ENCODE measurements at places on chromosomes 13 and 19. TPM values are rescaled to one million over a fixed set of nuclear protein-coding genes. Genes with fewer than 3 reads are reported as not detected.
A peak's percentile ranks its signal among the peaks of the same experiment; 100 is the strongest.

GRCh38 chr19:2309734-2310362 is 1.9 kb upstream of the LINGO3 start:
- no peak for DNase-seq

DNA sequence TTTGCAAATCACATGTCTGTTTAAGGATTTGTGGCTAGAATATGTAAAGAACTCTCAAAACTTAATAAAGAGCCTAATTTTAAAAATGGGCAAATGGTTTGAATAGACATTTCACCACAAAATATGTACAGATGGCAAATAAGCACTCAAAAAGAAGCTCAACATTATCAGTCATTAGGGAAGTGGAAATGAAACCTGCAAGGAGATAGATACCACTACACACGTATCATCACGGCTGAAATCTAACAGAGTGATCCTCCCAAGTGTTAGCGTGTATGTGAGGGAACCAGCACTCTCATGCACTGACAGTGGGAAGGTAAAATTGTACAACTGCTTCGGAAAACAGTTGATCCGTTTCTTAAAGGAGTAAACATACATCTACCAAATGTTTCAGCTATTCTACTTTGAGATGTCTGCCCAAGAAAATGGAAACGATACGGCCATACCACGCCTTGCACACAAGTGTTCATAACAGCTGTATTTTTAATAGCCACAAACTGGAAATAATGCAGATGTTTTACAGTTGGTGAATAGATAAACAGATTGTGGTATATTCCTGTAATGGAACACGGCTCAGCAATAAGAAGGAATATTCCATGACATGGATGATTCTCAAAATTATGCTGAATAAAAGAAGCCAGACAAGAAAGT is 14.5 kb downstream of the ARHGEF7 start:
- no peak for DNase-seq

DNA sequence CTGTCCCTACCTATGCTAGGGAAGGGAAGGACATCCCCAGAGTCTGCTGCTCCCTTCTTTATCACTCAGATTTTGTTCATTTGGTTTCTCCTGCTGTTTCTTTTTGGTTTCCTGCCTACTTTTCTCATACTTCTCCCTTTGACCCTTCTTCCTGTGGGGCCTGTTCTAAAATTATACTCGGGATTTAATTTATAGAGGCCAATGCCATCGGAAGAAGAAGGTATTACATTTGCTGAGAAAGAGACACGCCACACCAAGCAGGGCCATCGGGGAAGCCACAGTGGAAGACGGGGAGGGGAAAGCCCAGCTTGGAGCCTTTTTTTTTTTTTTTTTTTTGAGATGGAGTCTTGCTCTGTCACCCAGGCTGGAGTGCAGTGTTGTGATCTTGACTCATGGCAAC is 46.8 kb upstream of the FARP1 start:
- DNase-seq: no peak

- DNase-seq: no peak
These were observed at the start of gene LPAR2 for GRCh38 chr19:19627621-19628500. Gene LPAR2 (minus strand): TSS chr19:19628220. CDS start chr19:19627275, 945 bp downstream.

DNA sequence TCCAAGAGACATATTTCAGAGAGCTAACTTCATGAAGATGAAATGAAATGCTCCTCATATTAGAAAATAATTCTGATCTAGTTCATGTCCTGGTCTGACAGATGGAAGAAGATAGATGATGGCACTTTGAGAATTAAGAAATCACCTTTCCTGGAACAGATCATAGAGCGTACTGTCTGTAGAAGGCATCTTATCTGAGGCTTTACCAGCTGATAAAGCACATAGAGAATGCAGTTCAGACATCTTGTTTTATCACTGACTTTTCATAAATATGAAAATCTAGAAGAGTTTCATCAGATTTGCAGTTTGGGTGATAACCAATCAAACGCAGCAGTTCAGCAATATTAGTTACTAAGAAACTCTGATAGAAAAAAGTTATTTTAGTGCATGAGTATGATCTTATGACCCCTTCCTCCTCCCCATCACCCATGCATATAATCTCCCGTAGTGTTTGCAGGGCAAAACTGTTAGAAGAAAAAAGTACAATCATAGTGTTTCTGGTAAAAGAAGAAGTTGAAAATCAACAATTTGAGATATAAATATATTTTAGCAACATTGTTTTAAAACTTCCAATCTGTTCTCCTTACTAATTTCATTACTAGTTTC is 585.2 kb downstream of the PCDH9 start:
- no peak for DNase-seq

GRCh38 chr19:18932216-18932841 is 8.7 kb downstream of the HOMER3 start:
- no peak for DNase-seq

GRCh38 chr19:1468821-1469254 is 10.2 kb downstream of the C19orf25 start:
- no peak for DNase-seq

GRCh38 chr13:56561327-56561726 is 579.4 kb upstream of the PRR20A start:
- peak; percentile 1 for DNase-seq

GRCh38 chr19:14383661-14384555 is 2.7 kb downstream of the ADGRE5 start:
- no peak for DNase-seq

GRCh38 chr13:46320821-46321220 is 66.2 kb downstream of the RUBCNL start:
- DNase-seq: no peak

DNA sequence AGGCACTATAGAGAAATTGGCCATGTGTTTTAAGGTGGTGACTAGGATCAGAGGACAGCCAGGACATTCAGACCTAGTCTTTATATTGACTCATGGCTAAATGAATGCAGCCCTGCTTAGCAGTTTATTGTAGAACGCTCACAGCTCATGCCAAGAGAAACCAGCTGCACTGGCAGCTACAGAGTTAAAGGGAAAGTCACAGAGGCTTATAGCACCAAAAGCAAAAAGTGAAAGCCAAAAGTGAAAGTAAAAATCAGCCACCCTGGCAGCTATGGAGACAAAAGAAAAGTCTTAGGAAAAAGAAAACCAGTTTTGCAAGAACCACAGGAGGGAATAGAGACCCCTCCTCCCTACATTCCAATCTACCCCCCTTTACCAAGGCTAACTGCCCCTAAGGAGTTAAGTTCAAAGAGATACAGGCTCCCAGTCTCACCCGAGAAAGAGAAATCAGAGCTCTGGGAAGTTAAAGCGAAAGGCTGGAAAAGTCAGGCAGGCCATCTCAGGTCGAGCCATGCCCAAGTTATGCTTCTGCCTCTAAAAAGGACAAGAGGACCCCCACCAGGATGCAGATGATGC is 99.0 kb downstream of the ZNF429 start:
- no peak for DNase-seq

GRCh38 chr19:37077501-37077933 is 716 bp upstream of the ZNF420 start:
- DNase-seq: no peak

DNA sequence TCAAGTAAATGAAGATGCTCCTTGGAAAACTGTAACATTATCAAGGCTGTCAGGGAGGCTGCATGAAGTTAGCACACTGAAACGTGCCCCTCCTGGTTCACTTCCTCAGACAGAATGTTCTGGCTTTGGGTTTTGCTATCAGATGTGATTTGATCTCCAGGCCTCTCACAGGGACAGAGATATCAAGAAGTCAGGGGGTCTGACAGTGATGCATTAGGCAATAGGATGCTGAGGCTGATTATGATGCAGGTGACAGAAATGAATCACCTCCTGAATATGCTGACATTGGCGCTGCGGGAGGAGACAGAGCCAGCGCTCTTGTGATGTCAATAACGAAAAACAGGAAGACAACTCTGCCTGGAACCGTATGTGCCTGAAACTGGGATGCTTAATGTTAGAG is 278.5 kb downstream of the DCT start:
- DNase-seq: no peak

- DNase-seq: no peak
These were observed 1.4 kb upstream of the PAN3 start for GRCh38 chr13:28136916-28137315.

- no peak for DNase-seq
These were observed 107.5 kb downstream of the KLF12 start for GRCh38 chr13:74026753-74027152.

DNA sequence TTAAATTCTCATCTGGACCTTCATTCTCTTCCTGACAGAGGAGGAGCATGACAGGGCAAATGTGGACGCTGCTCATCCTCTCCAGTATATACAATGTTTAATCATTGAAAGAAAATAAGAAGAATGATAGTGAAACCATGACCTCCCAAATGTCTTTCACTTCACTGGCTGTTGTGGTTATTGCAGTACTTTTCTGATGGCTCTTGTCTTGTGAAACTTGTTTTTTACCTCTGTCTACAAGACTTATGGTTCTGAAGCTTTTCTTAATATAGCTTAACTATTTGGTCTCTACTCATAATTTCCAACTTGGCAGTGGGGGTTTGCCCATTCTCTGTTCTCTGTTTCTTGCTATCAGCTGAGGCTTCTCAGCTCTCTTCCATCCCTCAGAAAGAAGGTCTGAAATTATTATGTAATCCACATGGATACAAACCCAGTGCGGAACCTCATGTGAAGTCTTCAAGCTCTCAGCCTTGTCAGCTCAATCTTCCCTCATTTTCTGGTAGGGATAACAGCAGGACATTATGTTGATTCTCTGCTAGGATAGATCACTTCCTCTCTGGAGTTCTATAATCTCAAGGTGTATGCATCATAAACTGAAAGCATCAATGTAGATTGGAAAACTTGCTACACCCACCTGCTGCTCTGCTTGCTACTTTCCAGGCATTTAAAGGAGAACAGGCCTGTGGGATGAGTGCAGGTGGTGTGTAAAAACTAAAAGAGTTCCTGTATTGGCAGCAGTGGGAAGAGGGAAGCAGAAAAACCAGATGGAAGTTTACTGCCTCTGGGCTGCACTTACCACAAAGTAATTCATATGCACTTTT is 250.3 kb upstream of the HTR2A start:
- DNase-seq: no peak

DNA sequence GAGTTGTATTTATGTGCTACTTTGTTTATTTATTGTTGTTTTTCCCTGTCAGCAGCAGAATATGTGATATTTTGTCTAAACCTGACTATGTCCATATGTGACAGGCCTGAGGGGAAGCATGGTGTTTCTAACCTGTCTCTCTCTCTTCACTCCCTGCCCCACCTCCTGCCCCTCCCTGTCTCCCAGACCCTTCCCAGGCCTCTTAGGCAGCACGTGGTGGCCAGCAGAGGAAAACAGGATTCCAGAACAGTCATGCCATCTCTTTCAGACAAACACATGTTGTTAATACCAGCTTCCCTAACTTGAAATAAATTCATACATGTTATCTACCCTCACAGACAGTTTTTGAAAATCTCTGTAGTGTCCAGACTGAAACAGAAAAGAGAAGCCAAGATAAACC is 31.0 kb upstream of the ATP11A start:
- no peak for DNase-seq

- no peak for DNase-seq
These were observed 80.0 kb downstream of the NDFIP2 start for GRCh38 chr13:79560954-79561353.

DNA sequence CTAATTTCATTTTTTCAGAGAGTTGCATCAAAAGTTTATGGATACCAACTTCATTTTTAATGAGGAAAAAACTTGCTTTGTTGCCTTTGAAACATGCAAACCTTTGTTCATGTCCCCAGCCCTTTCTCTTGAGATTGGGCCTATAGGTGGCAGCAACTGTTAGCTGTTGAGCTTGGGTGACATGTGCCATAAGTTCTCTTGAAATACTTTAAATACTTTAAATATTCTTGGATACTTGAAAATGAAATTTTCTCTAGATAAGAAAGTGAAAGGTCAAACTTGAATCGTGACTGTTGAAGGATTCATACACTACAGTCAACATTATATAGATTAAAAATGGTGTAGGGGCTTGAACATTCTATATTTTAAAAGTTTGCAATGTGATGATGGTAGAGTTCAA is 294.9 kb downstream of the NDFIP2 start:
- peak; percentile 71 for DNase-seq

Gene TMEM38A
- total RNA-seq: 3.0 TPM

Gene ZNF808
- 10.6 TPM for total RNA-seq

Gene ZNF90
- 0.66 TPM for total RNA-seq

Gene STARD13
- 32.5 TPM for total RNA-seq

Gene RAB4B
- total RNA-seq: 10.6 TPM

Gene PRR22
- total RNA-seq: 0.33 TPM

Gene LRRC63
- total RNA-seq: 0.07 TPM

Gene PEG3
- total RNA-seq: 0.79 TPM

Gene MAP4K1
- total RNA-seq: 0.21 TPM

Gene IQCN
- total RNA-seq: 0.07 TPM

Gene THOP1
- total RNA-seq: 195 TPM

Gene LSM4
- total RNA-seq: 139 TPM

Data from pulmonary artery endothelial cell (primary cell).